ENCODE measurements at places on chromosomes 5 and 9. TPM values are rescaled to one million over a fixed set of nuclear protein-coding genes. Genes with fewer than 3 reads are reported as not detected.

DDX4 gene
- total RNA-seq = not detected

ARHGEF39 gene
- total RNA-seq = 0.34 TPM

GRCh38 chr9:86093788-86094555, 5.4 kb downstream of the GOLM1 start:
- DNase-seq = no peak

DNA sequence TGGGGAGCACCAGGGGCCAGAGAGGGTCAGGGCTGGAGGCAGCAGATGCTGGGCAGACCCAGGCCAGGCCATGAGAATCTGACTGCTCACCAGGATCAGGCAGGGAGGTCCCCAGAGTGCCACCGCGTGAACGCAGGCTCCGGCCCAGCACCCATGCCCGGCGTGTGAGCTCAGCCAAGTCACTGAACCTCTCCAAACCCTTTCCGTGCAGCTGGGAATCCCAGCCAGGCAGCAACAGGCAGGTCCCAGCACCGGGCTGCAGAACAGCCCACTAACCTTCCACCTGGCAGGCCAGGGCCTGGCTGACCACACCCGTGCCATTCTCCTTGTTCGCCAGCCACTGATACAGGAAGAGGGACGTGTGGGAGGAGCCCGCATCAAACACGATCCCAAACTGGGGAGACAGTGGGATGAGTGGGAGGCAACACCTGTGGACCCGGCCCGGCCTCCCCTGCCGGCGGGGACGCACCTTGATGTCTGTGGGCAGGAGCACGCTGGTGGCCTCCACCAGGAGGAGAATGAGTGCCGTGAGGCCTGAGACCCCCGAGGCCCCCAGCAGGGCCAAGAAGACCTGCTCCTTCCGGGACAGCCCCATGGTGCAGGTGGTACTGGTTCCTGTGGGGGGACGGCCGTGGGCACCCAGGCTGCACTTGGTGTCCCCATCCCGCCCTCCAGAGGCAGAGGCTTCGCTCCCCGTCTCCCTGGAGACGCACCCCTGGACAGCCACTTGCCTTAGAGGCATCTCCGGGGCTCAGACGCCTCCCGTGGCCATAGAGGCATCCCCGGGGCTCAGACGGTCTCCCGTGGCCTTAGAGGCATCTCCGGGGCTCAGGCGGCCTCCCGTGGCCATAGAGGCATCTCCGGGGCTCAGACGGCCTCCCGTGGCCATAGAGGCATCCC, 3.2 kb downstream of the ENTPD8 start:
- DNase-seq = peak; percentile 57

- no peak for DNase-seq
These were observed 743.9 kb downstream of the NR2F1-AS1 start for GRCh38 chr5:92836855-92837755.

- DNase-seq = no peak
These were observed 19.0 kb upstream of the POC5 start for GRCh38 chr5:75736273-75736672.

DNA sequence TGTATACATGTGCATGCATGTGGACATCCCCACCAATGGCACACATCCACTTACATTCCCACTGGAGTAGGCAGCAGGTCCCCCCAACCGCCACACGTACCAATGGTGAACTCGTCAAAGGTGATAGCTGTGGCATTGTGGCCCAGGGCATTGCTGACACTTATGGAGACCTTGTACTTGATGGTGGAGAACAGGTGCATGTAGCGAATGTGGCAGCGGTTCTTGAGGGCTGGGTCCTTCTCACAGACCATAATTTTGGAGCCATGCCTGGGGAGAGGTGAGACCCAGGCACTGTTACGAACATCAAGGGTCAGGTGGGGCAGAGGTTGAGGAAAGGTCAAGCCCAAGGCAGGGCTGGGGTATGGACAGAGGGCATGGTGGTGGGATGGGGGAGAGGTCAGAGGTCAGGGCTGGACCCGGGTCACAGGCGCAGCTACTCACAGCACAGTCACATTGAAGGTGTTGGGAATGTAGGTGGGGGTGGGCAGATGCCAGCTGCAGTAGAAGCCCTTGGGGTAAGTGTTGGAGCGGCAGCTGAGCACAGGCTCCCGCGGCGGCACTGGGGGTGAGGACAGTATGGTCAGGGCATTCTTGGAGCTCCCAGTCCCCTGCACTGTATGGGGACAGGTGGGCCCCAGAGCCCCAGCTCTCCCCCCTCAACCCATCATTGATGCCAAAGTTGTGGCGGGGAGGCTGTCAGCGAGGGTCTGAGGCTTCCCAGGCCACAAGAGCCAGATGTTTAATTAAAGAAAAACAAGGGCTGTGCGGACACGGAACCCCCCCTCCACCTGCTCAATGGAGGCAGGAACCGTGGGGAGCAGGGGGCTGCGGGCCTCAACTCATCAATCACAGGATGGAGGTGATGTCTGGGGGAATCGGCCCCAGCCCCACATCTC, 31.9 kb downstream of the CNTFR start:
- DNase-seq = no peak

THBS4 gene
- 1.1 TPM for total RNA-seq

SLC1A1 gene
- 1.9 TPM for total RNA-seq

RETREG1 gene
- total RNA-seq = 36.7 TPM

- no peak for DNase-seq
These were observed 14.4 kb downstream of the ANKRD33B start for GRCh38 chr5:10578293-10578665.

- no peak for DNase-seq
These were observed 406.6 kb upstream of the TNC start for GRCh38 chr9:115524453-115525059.

DNA sequence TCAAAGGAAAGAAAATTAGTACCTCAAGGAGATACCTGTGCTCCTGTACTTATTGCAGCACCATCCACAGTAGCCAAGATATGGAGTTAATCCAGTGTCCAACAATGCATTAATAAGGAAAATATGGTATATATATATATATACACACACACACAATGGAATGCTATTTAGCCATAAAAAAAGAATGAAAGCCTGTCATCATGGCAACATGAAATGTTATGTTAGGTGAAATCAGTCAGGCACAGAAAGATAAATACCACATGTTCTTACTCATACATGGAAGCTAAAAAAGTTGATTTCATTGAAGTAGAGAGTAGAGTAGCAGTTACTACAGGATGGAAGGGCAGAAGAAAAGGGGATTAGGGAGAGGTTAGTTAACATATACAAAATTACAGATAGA, 601.5 kb downstream of the ANXA1 start:
- DNase-seq = no peak

PHF24 gene
- 4.2 TPM for total RNA-seq

FNBP1 gene
- 45.7 TPM for total RNA-seq

- DNase-seq = no peak
These were observed 36.3 kb downstream of the GABRP start for GRCh38 chr5:170819824-170820223.

DNA sequence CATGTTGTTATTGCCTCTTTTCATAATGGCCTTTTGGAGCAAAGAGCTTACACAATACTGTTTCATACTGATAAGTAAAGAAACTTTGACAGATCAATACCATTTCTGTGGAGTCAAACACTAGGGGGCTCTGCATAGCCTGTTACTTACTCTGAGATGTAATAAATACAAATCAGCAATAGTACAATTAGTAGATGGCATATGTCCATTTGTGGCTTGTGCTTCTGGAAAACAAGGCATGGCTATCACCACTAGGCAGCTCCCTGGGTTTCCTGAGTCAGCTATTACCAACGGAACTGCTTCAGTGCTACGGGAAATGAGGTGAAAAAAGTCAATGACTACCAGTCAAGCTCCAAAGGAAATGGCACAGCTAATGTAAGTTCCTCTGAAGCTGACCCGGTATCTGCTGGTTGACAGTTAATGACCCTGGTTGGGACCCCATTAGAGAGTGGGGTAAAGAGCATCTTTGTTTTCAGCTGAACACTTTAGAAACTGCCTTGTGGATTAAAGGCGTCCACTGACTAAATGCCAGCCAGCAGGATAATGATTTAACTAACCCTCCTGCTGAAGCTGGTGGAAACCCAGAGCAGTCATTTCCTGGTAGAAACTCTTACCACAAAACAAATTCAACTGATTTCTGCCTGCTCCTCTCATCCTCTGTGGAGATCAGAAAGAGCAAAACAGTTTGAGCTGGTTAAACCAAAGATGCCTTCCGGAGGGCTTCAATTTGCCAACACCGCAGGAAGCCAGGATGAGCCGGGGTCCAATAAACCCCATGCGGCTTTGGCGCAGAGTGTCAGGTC, 69.0 kb upstream of the FAM169A start:
- no peak for DNase-seq

PKD2L2 gene
- total RNA-seq = not detected

SHOC1 gene
- 0.91 TPM for total RNA-seq

SVEP1 gene
- total RNA-seq = 7.6 TPM

DNA sequence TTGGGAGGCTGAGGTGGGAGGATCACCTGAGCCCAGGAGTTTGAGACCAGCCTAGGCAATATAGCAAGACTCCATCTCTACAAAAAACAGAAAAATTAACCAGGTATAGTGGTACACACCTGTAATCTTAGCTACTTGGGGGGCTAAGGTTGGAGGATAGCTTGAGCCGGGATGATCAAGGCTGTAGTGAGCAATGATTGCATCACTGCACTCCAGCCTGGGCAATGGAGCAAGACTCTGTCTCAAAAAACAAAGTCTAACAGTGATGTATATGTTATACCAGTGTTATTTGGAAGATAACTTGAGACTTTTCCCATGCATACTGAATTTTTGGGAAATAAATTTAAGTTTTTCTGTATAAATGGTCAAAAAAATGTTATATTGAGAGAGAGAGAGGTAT, 146.3 kb downstream of the ZCCHC7 start:
- no peak for DNase-seq

LAMC3 gene
- 5.4 TPM for total RNA-seq

DNA sequence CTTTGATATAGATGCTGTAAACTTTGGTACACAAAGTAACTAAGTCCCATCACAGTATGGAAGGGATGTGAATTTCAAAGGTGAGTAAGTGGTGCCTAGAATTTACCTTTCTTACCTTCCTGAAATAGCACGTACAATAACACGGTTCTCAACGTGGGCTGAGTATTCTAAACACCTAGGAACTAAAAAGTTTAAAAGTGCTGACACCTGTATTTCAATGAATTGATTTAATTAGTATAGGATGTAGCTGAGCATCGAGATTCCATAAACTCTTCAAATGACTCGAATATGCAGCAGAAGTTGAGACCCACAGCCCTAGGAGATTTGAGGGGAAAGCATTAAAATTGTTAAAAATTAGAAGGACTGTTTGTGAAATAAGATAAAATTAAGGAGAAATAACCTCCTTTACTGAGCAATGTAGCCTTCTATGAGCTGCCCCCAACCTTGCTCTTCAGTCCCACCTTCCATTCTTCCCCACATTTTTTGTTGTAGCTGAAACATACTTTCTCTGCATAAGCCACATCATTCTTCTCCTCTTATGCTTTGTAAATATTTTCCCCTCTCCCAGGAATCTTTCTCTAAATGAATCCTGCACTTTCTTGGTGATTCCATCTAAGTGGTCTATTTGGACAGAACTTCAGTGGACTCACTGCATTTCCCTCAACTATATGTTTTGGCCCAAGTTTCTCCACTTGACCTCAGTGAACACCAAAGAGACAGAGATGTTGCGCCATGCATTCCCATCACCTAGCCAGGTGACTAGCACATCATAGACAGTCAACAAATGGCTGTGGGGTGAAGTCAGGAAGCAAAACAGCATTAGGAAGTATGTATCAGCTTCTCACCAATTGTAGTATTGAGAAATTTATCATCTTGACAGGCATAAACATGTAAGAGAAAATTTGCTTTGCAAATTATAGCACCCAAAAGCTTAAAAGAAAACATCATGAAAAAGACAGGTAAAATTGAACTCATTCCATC, 156.5 kb upstream of the TAS2R1 start:
- no peak for DNase-seq

GRCh38 chr5:67971223-67971830, 244.2 kb upstream of the PIK3R1 start:
- DNase-seq = no peak

All from suprapubic skin (tissue), 4 donors.